T follicular helper cell (primary cell): ENCODE measurements at places on chromosomes 5 and 9.

DNA sequence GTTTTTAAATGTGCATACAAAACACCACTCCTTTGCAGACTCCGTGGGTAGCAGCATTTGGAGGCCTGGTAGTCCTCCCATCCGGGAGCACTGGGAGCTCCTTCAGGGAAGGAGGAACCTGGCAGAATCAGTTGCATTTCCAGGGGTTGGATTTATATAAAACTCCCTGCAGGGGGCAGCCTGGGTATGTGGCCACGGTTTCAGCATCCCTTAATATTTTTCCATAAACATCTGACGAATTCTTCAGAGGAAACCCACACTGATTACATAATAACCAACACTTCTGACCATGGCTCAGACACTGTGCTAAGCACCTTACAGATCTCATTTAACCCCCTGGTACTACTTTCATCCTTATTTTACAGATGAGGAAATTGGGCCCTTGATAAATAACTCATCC lies 6.1 kb upstream of the AFAP1L1 start:
- DNase-seq, result no peak

DNA sequence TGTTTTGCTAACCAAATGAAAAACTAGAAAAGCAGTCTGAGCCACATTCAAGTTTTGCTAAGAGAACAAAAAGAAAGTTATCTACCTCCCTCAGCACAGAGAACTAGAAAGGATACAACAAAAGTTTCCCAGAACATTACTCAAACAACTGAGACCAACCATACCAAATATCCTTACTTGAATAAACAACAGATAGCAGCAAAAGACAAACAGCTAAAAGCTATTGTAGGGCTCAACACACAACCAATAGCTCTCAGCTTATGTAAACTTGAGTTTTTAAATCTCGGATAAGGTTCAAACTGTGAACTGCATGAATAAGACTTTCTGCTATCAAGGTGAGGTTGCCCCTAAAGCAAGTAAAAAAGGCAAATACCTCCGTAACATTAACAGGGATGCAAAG lies 3.5 kb downstream of the EPB41L4A start:
- DNase-seq, result no peak

- no peak for DNase-seq
Measured at GRCh38 chr5:176180339-176180738, 57.9 kb upstream of the SIMC1 start.

GRCh38 chr9:90904706-90905478 lies 103.3 kb downstream of the SYK start:
- no peak for DNase-seq

DNA sequence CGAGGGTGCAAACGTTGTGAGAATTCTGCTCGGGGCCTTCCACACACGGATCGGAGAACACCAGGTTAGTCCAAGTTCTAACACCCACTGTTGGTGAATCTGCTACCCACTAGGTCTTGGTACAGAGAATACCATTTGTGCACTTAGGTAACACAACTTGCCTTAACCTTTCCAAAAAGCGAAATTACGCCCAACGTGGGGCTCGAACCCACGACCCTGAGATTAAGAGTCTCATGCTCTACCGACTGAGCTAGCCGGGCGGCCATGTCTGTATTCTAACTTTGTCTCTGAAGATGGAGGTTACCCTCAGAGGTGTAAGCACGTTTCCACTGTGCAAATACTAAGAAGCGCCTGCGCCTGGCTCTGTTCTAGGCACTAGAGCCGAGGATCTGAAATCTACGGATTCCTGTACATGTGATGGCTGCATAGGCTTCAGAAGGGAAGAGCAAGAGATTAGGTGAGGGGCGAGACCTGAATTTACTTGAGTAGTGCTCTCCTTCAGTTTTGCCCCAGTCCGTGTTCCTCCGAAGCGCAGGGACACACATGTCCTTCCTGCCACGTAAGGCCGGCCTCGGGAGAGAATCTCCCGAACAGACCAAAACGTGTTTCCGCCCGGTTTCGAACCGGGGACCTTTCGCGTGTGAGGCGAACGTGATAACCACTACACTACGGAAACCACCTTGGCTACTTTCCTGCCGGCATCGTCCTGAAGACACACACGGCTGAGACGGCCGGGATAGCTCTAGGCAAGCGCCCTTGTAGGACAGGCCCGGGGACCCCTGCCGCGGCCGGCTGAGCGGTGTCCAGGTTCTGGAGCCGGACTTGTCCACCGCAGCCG lies 1.1 kb upstream of the TRIM41 start:
- peak; percentile 94 for DNase-seq
